Left colon (tissue), 2 donors: ENCODE measurements at places on chromosomes 6 and 20. TPM values are rescaled to one million over a fixed set of nuclear protein-coding genes. Genes with fewer than 3 reads are reported as not detected.

DNA sequence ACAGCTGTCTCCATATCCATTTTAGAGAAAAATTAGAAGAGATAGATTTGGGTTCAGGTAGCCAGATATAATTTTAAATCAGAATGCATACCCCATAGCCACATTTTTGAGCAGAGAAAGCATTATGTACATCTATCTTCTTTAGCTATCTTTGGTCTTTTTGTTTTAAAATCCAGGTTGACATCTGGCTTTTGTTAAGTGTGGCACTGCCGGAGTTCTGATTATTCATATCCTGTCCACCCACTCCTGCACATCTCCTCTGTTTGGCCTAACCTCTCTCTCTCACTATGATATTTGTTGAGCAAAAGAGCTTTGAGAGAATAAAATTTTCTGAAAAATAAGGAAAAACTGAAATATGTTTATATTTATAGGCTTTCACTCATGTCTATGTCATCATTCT lies 189.7 kb downstream of the PACRG start:
- no peak for DNase-seq

- no peak for DNase-seq
Measured at GRCh38 chr6:139883776-139884175, 509.3 kb upstream of the CITED2 start.

DNA sequence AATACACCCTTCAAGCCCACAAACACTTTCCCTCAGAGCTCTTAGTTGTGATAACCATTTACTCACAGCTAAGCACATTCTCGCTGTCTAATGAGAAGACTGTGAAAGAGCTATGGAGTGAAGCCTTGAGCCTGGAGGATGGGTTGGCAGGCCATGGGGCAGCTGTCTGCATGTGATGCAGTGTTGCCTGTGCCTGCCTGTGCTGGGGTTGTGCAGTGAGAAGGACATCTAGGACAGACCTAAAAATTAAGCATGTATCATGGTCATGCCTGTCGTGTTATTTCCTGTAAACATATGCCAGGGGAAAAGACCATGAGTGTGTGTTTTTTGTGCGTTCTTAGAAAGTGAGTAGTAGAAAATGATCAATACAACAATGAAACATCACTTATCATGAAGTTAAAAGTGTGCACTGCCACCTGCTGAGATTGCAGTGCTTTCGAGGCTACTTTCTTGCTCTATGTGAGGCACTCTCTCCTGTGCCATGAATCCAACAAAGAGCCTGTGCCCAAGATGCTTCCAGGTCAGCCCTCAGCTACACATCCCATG lies 8.1 kb upstream of the ZC3H12D start:
- DNase-seq, result no peak

GRCh38 chr20:7426890-7427496 lies 513.3 kb downstream of the HAO1 start:
- DNase-seq, result no peak

Gene PRSS35
- total RNA-seq, result not detected

- DNase-seq, result no peak
Measured at GRCh38 chr6:155676346-155676745, 220.7 kb upstream of the NOX3 start.
